ENCODE measurements at places on chromosomes 12 and 14.

DNA sequence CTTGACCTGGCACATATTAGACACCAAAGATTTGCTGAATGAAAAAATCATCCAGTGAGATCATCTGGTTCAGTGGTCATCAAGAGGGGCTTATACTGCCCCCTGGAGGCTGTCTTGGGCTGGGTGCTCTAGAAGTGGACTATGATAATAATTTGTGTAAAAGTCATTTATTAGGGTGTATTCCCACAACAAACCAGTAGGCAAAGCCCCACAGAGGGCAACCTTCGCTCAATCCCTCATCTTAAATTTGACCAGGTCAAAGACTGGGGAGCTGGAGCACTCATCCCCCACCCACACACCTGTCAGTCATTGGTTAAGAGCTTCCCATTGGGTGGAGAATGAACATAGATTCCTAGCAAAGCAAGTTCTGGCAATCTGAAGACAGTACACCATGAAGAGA lies 20.0 kb upstream of the FICD start:
- peak; percentile 40 for DNase-seq

GRCh38 chr14:105151084-105151837 lies 17.3 kb downstream of the JAG2 start:
- no peak for DNase-seq

GRCh38 chr12:103671367-103671766 lies 84.3 kb downstream of the STAB2 start:
- DNase-seq, result no peak

DNA sequence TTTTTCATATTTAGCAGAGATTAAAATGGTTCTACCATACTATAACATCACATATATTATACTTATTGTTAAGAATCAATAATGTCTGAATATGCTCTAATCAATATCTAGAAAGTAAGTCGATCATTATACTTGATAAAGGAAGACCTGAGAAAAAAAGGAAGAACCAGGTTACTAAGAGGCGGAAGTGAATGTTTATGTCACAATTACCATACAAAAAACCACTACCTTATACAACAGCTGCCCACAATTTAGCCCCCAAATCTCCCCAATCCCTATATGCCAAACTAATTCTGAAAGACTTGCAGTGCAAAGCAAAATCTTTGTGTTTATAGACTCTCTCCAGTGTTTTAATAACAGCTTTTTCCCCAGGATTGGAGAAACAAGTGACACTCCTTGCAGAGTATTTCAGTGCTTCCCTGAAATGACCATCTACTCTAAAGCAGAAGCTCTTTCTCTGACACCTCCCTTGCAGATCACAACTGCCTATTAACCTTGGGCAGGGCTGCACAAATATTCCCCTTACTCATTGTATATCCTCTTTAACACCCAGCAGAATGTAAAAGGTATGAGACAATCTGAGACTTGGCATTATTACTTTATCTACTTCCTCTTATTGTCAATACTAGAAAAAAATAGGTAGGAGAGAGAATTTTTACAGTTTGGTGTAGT lies 12.7 kb upstream of the SLC2A3 start:
- DNase-seq, result no peak

DNA sequence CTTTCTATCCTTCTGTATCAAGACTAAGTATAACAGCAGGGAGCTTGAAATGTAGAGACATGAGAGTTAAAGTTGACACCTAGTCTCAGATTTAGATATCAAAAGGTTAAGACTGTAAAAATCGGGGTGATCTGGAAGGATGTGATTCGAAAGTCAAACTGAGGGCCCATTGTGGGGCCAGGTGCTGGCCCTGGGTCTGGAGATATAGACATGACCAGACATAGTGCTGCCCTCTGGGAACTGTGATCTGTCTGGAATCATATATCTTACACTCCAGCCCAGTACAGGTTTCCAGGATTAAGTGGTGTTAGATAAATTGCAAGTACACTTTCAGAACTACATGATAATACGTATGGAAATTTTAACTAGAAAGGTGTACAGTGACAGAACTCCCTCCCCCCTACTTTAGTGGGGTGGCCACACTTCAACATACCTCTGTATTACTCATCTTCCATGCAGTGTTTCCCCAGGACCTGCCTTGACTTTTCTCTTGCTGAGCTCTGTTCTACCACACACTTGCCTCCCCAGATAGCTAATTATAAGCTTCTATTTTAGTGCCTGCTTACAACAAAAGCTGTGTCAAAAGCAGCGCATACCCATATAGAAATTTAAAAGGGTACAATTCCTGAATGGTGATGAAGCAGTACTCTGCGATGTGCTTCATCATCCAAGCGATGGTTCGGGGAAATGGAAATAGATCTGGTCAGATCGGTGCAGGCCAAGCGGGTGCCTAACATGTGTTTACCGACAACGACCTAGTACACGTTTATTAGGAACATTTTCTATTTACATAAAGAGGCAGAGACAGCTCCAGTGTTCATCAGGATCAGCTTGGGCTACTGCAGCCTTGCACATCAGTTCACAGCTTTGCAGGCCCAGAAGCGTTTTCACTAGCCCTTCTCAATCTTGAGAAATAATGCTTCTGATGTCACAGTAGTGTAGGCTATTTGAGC lies 68.7 kb downstream of the ARF6 start:
- DNase-seq, result no peak

GRCh38 chr14:55077170-55078151 lies 26.0 kb downstream of the MAPK1IP1L start:
- DNase-seq, result peak; percentile 43

DNA sequence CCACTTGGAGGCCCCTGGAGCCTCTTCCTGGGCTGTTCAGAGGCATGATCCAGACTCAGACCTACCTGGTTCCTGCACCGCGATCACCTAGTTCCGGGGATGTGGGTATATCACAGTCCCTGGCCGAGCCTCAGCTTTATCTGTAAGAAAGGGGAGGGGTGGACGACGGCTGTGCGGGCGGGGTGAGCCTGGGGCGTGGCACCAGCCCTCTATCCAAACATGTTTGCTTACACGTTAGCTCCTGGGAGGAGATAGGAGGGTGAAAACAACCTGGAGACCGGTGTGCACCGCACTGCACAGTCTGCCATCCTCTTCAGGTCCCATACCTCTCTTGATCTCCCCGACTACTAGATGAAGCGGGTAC lies 1.2 kb downstream of the ANKRD9 start:
- no peak for DNase-seq

- DNase-seq, result no peak
These were observed 267.3 kb downstream of the AKAP6 start for GRCh38 chr14:32596390-32596789.

- DNase-seq, result no peak
These were observed 81.1 kb downstream of the EML1 start for GRCh38 chr14:99874306-99874705.

GRCh38 chr12:12452326-12452902 lies 95.5 kb downstream of the BORCS5 start:
- DNase-seq, result no peak

- DNase-seq, result no peak
These were observed 160.0 kb downstream of the KCNA5 start for GRCh38 chr12:5203720-5204119.

DNA sequence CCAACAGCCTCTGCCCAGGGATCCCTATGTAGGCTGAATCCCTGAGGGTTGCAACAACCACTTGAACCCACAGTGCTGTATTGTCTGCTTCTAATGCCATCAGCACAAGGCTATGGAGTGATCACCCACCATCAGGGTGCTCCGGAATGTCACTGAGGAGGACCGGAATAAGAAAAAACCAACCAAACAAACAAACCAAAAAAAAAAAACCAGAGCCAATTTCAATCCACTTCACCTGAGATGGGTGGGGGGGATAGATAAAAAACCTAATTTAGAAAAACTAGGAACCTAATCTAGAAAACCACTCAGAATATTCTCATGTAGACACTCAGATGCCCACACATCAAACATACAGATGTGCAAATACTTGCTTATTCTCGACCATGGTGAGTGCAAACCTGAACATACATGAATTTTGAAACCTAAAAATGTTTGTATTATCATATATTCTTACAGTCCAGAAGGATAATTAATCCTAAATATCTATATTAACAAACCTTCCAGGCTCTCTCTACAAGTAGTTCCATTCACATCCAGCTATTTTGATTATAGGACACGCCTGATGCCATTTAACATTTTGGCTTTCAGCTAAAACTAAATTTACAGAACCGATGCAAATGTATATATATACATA lies 3.7 kb downstream of the TBX5 start:
- DNase-seq, result no peak

DNA sequence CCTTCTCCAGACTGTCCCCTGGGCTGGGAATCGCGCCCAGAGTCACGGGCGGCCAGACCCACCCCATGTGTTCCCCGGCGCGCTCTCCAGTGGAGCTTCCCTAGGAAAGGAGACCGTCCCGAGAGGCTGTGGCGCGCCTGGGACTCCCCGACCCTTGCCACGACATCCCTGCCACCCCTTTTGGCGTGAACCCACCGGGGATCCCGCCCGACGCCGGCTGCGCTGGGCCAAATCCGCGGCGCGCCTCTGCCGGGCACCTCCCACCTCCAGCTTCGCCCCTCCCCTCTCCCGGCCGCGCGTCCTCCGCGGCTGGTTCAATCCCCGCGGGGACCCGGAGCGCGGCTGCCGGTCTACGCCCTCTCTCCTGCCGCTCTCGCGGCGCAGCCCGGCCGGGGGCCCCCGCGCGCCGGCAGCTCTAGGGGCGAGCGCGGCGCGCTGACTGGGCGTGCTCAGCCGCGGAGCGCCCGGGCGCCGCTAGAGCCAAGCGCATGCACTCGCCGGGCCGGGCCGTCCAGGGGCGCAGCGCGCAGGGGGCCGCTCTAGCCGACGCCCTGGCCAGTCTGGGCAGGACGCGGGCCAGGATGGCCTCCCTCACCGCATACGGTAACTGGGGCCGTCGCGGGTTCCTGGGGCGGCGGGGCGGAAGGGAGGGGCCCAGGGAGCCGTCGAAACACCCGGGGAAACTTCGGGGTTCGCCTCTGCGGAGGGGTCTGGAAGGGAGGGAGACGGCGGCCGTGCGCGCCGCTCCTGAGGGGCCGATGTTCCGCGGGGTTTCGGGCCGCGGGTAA lies 77.4 kb upstream of the ANO4 start:
- no peak for DNase-seq

- DNase-seq, result no peak
These were observed 6.7 kb downstream of the PSEN1 start for GRCh38 chr14:73143003-73143402.

DNA sequence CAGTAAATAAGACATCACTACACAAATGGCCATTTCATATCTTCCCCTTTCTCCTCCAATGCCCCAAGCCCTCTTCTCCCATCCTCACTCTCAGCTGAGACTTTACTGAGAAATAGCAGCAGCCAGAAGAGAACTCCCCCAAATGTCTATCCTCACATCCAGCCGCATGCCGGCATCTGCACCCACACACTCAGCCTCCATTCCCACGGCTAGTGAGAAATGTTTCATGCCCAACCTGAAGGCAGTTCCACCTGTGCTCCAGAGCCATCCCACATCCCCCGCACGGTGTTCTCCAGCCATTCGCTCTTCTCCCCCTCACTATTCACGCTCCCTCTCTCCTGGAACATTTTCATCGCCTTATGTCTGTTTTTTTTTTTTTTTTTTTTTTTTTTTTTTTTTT lies 208.7 kb upstream of the DIO3 start:
- DNase-seq, result no peak

- no peak for DNase-seq
These were observed 120.1 kb downstream of the RGS6 start for GRCh38 chr14:72052356-72052755.

DNA sequence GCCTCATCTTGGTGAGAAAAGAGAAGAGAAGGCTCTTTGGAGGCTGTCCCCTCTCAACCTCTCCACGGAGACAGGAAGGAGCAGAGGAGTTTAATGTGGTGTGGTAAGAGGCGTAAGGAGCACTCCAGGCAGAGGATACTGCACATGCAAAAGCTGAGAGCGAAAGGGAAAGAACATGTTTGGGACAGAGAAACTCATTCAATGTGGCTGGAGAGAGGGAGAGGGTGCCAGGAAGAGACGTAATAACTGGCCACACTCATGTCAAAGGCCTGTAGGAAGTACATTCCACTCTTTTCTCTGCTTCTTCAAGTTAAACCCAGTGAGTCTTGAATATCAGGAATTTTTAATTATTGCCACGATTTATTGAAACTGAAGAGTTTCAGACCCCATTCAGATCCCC lies 12.0 kb downstream of the VDR start:
- DNase-seq, result no peak

DNA sequence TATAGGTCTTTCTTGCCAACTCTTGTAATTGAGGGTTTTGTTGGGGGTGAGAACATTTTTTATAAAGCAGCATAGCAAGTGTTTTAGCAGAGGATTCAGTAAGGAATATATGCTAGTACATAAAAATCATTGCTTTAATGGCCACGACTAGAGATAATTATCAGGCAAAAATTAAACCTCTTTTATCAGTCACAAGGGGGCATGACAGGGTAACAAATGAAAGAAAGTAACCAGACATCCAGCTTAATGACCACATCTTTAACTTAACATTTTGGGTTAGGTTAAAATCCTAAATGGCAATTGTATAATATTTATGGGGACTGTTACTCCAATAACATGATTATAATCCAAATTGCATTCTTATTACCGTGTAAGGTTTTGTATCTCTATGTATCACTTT lies 119.6 kb downstream of the LRRIQ1 start:
- DNase-seq, result peak; percentile 22

DNA sequence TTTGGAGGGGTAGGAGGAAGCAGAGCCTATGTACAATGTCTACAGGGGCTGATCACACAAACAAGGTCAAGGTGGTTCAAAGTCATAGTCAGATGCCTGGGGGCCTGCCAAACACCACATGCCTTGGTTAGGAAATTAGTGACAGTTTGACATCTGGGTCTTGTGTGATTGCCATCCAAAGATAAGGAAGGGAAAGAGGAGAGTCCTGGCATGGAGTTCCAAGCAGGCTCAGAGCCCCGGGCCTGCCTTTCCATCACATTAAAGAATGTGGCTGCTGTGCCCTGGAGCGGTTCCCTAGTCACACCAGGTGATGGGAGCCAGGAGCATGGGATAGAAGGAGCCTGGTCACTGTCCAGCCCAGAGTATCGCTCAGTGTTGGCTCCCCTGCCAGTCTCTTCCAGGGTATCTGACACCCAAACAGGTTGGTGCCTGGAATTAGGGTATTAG lies 53.6 kb upstream of the BCL2L14 start:
- no peak for DNase-seq

DNA sequence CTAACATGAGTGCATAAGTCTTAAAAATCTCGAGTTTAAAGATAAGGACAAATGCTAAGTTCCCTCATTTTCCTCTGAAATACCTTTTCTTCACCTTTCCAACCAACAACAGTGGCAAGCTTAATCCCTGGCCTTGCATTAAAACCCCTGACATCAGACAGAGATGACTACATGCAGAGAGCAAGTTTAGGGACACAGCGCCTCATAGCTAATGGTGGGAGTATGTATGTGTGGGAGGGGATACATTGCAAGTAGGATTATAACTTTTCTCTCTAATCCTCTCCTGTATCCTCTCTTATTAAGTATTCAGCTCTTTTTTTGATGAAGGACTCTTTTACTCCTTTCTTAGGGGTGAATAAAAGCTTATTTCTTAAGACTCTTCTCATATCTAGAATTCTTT lies 547.1 kb downstream of the CCER1 start:
- no peak for DNase-seq

GRCh38 chr12:97643924-97644323 lies 181.3 kb downstream of the RMST start:
- no peak for DNase-seq

- peak; percentile 49 for DNase-seq
These were observed 230.8 kb downstream of the FOXN3 start for GRCh38 chr14:89185919-89186855.

- DNase-seq, result no peak
These were observed 9.6 kb upstream of the AKAP6 start for GRCh38 chr14:32319368-32320049.

Measured in brain microvascular endothelial cell (primary cell).